Stimulated activated CD4-positive, alpha-beta T cell treated with anti-CD3 and anti-CD28 coated beads, Interleukin-15, amount 100 ng/mL, for 1 hour (primary cell): ENCODE measurements at places on chromosomes 4 and X.

DNA sequence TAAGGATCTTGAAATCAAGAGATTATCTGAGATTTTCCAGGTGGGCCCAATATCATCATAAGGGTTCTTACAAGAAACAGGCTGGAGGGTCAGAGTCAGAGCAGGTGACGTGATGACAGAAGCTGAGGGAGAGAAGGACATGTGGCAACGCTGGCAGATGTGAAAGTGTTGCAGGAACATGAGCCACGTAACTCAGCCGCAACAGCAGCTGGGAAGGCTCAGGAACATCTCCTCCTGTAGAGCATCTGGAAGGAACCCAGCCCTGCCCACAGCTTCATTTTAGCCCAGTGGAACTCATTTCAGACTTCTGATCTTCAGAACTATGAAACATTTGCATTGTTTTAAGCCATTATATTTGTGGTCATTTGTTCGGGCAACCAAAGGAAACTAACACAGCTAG is 156.3 kb upstream of the VEGFC start:
- no peak for DNase-seq

- DNase-seq: no peak
Measured at GRCh38 chr4:7673121-7673520, 238.4 kb upstream of the PSAPL1 start.

- DNase-seq: no peak
Measured at GRCh38 chrX:54007682-54008081, 36.6 kb downstream of the PHF8 start.

GRCh38 chr4:24131954-24132673 is 242.3 kb upstream of the PPARGC1A start:
- DNase-seq: no peak

GRCh38 chr4:26127851-26128337 is 192.9 kb upstream of the RBPJ start:
- no peak for DNase-seq

DNA sequence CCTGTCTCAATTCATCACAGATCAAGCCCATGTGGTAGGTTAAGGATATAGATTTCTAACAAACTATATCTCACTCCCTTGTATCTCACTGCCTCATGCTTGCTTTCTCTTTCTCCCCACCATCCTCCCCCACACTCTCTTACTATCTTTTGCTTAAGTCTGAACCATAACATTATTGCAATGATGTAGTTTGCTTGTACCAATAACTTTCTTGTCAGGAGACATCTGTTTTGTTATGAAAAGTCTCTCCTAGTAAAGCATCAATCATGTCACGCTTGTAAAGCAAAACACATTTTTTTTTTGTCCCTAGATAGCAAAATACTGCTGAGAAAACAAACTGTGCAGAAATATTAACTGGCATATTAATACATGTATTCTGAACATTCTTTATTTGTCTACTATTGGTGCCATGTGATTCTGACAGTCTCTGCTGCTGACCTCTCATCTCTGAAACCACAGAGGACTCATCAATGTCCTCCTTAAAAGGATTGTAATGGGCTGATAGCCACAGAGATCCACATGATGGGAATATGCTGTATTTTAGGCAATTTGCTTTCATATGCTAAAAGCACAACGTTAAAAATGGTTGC is 217.5 kb downstream of the VEGFC start:
- DNase-seq: no peak

GRCh38 chr4:25117716-25118472 is 42.4 kb downstream of the SEPSECS start:
- DNase-seq: no peak

- no peak for DNase-seq
Measured at GRCh38 chr4:113591982-113592381, 169.6 kb downstream of the CAMK2D start.

DNA sequence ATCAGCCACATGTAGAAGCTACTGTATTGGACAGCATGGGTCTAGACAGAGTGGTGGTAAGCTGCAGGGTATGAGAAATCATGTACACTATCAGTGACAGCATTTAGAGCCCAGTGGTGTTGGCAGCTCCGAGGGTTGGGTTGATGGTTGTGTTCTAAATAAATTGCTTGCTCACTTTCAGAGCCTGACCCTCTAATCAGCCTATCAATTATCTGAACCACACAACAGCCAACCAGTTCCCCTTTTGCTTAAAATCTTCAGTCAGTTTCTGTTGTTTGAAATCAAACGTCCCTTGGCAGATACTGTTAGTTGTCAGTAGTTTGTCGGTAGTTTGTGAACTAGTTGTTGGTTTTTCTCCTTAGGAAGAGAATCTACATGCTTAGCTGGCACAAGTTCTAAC is 99.8 kb upstream of the RAI2 start:
- no peak for DNase-seq
